Chondrocyte (in vitro differentiated cells): ENCODE measurements at places on chromosomes 16 and 17.

DNA sequence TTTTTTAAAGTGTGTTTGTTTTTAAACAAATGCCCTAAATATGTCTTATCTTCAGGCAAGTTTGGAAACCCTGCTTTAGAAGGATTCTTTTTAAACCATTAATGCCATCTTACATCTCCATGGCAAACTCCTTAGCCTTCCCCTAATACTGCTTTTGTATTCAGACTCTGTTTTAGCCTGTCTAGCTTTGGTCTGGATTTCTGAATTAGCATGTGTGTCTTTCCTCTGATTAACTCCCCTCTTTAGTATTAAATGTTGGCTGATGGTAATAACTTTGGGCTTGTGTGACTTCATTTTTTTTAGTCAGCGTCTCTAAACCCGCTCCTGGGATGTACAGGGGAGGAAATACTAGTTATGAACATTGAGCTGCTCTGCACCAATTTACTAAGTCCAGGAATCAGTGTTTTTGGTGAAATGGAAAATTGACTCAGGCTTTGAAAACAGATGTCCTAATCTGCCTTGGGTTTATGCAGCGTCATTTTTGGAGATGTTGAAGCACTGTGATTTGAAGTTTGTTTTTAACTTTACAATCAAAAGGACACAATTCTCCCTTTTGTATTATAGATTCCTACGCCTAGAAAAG lies 22.2 kb downstream of the WIPF2 start:
- no peak for DNase-seq

DNA sequence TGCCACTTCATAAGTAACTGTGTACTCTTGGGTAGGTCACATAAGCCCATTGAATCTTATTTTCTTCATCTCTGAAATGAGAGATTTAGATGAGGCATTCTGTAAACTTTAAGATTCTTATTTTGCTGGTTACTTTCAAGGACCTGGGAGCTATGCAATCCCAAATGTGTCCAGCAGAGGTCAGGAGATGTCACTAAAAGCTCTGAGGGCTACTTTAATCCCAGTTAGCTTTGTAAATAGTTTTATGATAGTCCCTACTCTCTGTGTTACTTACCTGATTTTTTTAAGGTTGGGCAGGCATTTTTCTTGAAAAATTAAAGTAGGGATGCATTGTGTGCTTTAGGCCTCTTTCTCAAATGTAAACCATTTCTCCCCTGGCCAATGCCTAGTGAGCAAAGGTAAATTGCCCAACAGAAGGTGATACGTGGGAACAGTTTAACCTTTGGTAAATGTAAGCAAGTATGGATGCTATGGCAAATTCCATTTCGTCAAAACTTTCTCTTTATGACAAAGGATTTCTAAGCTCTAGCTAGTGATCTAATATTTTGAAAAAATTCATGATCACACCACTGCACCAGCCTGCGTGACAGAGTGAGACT lies 57.1 kb upstream of the WSB1 start:
- no peak for DNase-seq

DNA sequence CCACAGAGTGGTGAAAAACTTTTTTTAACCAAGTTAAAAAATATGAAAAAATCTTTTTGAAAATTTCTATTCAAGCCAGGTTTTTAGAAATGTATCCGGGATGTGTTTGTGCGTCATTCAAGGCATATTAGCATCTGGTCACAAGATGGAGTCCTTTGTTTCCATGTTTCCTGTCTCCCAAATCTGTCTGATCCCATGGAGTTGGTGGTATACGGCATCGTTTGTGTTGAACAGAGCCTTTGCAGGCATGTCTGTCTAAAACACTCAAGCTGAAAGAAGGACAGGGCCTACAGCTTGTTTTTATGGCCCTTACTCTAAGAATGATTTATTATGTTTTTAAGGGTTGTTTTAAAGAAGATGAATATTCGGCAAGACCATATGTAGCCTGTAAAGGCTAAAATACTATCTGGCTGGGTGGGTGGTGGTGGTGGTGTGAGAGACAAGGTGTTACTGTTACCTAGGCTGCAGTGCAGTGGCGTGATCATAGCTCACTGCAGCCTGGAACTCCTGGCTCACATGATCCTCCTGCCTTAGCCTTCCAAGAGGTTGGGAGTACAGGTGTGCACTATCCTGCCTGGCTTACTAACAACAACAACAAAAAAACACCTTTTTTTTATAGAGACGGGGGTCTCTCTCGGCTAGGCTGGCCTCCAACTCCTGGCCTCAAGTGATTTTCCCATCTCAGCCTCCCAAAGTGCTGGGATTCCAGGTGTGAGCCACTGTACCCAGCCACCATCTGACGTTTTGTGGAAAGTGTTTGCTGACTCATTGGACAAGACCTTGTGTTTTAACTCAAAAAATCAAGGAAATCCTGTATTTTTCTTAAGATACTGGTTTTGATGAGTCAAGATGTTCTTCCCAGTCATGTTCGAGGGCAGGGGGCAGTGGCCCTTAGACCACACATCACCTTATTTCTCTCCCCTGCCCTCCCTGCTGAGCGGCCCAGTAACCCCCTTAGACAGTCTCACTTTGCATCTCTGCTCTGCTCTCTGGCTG lies 52.2 kb downstream of the NDE1 start:
- DNase-seq = no peak

- no peak for DNase-seq
Measured at GRCh38 chr17:41301916-41302901, at the start of gene KRTAP29-1. Gene KRTAP29-1, minus strand, starts transcription at chr17:41302851. Its CDS starts 0 bp downstream, at chr17:41302851.

DNA sequence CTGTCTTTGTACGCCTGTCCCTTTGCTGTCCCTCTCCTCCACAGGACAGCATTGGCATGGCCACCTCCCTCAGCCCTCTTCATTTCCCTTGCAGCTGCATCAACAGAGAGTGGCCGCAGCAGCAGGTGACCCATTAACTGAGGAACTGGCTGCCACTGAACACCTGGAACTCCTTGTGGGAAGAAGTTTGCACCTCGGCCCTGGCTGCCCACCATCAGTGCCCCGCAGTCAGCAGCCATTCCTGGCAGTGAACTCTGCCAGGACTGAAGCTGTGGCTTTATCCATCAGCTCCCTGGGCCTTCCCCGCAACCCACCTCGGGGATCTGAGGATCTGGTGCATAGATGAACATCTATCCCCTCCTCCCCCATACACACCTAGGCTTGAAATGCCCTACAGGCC lies 13.1 kb upstream of the RNF135 start:
- DNase-seq = no peak

- peak; percentile 56 for DNase-seq
Measured at GRCh38 chr16:57374067-57374534, 1.8 kb downstream of the CX3CL1 start.

DNA sequence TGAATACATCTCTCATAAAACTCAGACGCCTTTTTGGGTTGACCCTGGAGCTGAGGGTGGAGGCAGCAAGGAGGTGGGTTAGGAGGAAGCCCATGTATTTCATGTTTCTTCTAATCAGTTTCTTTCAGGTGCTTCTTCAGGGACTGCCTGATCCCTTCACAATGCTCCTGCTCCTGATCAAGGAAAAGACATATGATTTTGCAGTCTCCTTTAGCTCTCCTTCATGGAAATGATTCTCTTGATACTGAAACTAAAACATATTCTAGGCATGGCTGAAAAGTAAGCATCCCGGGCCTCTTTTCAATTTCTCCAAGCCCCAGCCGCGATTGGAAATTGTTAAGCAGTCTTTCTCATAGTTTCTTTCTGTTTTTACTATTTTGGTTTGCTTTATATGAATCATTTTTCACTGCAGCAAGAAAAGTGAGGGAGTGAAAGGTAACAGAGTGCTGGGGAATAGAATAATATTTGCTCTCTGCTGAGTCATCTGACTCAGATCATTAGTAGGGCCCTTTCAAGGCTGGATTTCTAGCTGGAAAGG lies 730.7 kb downstream of the CDH11 start:
- DNase-seq = no peak

DNA sequence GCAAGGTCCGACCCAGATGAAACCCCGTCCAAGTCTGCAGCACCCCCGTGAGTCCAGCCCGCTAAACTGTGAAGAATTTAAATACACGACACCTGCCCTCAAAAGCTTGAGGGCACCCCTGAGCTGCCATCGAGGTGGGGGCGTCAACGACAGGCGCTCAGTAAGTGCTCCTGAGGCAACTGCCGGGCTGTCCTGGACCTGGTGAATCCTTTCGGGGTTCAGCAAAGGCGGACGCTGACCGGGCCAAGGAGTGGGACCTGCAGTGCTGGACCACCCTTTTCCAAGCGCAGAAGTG lies 512 bp upstream of the ENDOV start:
- DNase-seq = no peak

DNA sequence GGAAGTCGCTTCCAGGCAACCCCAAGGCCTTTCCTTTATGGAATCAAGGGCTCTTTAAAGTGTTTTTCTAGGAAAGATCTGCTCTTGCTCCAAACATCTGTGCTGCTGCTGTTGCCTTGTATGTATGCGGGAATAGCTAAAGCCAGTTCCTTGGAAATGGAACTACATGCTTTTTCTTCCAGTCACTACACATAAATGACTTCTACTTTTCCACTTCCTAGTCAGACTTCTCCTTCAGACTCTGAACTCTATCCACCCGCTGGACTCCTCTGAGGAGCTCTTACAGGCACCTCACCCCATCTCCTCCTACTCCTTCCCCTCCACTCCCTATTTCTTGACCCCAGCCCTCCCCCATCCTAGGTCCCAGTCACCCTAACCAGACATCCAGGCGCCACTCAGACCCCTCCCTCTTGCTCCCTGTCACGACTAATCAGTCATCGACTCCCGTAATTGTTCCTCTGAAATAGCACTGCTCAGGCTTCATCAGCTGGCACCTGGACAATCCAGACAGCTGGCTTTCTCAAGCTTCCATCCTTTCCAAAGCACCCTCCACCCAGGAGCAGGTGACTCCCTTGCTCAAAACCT lies 15.0 kb upstream of the PEMT start:
- no peak for DNase-seq

- no peak for DNase-seq
Measured at GRCh38 chr16:81896902-81897301, 114.4 kb downstream of the SDR42E1 start.

DNA sequence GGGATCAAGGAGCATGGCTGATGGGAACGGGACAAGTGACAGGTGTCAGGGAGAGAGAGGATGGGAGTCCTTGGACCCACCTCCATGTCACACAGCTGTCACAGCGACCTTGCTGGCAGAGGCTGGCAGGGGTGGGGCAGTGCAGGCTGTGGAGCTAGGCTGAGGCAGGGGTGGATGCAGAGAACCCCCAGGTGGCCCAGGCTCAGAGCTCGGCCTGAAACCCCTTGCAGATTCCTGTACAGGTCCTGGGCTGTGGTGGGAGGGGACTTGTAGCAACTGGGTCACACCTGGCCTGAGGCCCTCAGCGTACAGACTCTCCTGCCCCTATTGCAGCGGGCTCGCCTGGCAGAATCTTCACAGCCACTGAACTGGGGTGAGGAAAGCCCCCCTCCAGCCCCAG lies 174.1 kb downstream of the NTN1 start:
- no peak for DNase-seq

DNA sequence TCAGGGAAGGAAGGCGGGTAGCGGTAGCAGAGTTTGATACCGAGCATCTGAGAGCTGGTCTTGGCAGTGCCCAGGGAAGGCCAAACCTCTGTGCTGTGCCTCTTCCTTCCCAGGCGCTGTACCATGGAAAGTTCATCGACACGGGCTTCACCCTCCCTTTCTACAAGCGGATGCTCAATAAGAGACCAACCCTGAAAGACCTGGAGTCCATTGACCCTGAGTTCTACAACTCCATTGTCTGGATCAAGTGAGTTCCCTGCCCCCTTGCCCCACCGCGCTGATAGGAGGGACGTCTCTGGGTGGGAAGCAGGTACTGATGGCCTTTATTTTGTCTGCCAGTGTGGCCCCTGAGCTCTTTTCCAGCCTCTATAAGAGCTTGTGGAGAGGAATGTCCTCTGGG lies 15.4 kb upstream of the CLEC18A start:
- no peak for DNase-seq

DNA sequence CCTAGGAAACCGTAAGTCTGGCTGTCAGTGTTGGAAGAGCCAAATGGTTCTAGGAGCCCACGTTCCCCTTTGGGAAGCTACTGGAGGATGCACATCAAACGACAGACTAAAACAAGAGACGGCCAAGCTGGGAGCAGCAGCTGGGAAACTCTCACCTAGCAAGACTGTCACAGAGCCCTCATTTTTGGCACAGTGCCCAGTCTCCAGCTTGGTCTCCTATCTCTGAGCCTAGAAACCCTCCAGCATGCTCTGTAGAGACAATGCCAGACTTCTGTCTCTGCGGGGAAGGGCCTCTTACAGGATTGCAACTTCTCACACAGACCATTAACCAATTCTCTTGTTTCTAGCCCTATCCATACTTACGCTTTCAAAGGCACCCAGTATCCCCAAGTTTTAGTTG lies 23.5 kb downstream of the GTF3C1 start:
- no peak for DNase-seq

- DNase-seq = no peak
Measured at GRCh38 chr17:81458628-81459027, 54.0 kb downstream of the ACTG1 start.

DNA sequence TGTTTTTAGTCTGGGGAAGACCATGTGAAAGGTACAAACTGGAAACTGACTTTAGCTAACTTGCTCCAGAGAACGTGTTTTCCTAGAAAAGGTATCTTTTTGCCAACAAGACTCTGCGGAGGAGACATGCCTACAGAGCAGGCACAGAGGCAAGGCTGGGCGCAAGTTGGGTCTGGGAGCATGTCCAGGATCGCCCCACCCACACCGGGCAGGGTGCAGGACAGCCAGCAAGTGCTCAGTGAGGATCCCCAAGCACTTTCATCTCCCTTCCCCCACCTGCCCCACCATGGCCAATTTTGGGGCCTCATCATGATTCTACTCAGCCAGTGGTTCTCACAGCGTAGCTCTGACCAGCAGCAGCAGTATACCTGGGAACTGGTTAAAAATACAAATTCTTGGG lies 18.2 kb upstream of the ROGDI start:
- DNase-seq = no peak

DNA sequence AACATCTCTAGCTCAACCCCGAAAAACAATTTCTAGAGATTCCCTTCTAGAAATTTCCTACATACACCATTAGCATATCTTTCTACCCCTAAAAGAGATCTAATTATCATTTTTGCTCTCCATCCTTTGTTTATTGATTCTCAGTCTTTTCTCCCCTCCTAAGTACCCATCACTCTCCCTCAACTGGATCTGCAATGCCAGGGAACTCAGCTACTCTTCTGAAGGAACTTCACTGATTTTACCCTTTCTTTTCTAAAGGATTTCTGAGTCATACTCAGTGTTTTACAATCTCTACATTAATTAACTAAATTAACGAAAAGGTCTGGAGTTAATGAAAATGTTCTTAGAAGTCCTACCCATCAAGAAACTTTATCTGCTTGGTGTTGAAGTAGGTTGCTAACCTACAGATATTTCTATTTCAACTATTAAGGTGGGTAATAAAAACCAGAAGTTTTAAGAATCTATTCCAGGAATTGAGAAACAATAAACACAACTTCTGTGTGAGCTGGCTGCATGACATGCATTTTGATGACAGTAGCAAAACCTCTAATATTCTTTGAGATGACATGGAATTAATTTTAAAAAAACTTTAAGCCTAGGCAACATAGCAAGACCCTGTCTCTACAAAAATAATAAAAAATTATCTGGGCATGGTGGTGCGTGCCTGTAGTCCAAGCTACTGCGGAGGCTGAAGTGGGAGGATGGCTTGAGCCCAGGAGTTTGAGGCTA lies 13.6 kb downstream of the CREBBP start:
- DNase-seq = no peak
